Lower lobe of right lung (tissue), 2 donors: ENCODE measurements at places on chromosomes 1 and 21. TPM values are rescaled to one million over a fixed set of nuclear protein-coding genes. Genes with fewer than 3 reads are reported as not detected.

GRCh38 chr1:27858072-27858948 is 14.0 kb upstream of the THEMIS2 start:
- peak; percentile 88 for DNase-seq
- H3K4me1 ChIP-seq: peaks cover 18% of the 10 kb centered on the region
- no peaks in the 10 kb centered on the region for H3K27me3 ChIP-seq
- peak overlapping the region; percentile 23 for H3K4me3 ChIP-seq

DNA sequence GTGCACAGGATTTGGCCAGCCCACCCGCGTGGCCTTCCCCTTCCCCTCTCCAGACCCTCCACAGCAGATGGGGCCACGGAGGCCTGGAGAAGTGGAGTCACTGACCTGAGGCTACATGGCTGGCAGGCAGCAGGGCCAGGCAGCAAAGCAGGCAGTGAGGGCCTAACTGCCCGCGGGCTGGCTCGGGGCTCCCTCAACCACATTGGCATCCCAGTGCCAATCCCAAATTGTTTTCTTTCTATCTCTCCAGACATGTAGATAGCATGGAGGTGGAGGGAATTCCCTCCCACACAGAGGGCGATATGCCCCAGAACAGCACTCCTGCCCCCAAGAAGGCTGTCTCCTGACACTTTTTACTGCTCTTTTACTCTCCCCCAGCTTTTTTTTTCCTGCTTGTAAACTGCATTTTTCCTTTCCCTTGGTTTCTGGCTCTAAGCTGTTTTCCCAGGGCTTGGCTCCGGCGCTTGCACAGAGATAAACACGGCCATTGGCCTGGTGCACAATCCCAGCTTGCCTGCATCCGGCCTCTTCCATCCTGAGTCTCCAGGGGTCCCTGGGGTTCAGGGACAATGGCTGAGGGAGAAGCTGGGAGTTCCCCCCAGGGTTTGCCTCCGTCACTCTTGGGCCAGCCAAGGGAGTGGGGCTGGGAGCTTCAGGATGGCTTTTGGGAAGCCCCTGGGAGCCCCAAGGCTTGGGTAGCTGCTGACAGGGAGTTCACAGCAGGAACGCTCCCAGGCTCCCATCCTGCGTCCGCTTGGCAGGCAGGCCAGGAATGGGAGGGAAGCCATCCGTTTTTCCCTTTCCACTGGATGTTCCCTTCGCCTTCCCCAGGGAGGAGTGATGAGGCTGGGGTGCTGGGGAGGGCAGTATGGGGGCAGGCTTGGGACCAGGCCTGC is 7.0 kb downstream of the EPHX1 start:
- no peaks in the 10 kb centered on the region for H3K27me3 ChIP-seq
- peaks cover 4% of the 10 kb centered on the region for H3K36me3 ChIP-seq
- H3K27ac ChIP-seq: peak overlapping the region; percentile 90
- H3K4me3 ChIP-seq: peak overlapping the region; percentile 13

DNA sequence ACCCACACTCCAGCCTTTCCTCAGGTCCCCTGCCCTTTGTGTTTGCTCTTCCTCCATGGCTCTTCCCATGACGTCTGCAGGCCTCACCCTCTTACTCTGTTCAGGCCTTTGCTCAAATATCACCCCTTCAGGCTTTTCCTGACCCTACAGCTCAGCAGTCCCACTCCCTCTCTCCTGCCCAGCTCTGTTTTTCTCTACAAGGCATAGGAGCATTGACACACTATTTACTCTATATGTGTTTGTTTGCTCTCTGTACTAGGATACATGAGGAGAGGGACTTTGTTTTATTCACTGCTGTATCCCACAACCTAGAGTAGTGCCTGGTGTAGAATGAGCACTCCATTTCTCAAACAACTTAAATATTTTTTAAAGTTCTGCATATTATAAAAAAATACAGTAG is 107.4 kb upstream of the COA6 start:
- no peak for DNase-seq
- no peaks in the 10 kb centered on the region for H3K4me1 ChIP-seq
- H3K27ac ChIP-seq: no peak overlapping the region
- no peaks in the 10 kb centered on the region for H3K36me3 ChIP-seq
- no peak overlapping the region for H3K4me3 ChIP-seq

DNA sequence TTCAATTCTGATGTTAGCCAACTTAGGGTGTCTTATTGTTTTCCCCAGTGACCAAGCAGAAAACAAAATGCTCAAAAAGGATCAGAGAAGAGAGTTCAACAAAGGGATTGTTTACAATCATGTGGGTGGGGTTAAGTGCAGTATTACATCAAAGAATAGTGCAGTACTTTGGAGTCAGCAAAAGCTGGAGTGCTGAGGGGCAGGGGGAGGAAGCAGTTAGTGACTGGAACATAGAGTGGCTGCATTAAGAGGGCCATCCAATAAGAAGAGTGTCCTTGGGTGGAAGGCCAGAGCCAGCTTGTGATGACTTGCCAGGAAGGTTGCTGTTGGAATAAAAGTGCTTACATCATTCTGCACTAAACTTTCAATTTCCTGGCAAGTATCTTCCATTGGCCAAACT is 175.5 kb downstream of the CYYR1 start:
- H3K4me3 ChIP-seq: no peak overlapping the region
- H3K27me3 ChIP-seq: no peaks in the 10 kb centered on the region
- no peaks in the 10 kb centered on the region for H3K4me1 ChIP-seq
- no peak overlapping the region for H3K27ac ChIP-seq

DNA sequence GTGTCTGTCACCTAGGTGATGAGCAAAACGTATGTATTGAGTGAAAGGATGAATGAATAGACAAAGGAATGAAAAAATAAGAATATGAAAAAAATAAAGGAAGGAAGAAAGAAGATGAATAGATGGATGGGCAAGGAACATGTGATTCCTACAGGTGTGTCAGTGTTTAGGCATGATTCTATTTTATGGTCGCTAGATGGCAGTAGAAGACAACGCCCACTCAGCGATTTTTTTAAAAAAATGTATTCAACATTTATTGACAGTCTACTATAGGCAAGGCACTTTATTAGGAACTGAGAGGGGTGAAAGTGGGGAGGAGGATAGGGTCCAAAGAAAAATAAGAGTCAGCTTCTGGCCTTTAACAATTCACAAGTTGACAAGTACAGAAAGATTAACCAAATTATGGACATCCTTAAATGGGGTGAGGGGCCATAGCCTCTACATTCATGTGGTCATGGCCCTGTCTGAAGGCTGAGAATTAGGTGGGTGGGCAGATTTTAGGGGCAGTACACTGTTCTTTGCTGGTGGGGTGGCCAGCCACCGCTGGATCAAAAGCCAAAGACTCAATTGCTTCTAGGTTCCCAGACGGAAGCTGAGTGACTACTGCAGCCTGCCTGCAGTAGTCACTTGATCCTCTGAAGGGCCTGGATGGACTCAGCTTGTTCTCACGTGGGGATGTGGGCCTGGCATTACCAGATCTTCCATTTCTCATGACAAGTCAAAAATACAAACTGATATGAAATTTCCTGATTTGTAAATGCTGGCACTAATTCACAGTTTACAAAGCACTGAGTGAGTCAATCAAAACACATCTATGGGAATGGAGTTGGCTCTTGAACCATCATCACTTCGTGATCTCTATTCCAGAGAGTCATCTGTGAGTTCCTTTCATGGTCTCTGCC is 83.9 kb downstream of the FASLG start:
- H3K4me3 ChIP-seq: no peak overlapping the region
- H3K36me3 ChIP-seq: no peaks in the 10 kb centered on the region
- H3K27ac ChIP-seq: no peak overlapping the region
- no peaks in the 10 kb centered on the region for H3K27me3 ChIP-seq
- no peak for DNase-seq
- peaks cover 27% of the 10 kb centered on the region for H3K4me1 ChIP-seq

PTPN14 gene
- 34.1 TPM for total RNA-seq
